ENCODE measurements at places on chromosomes 16 and 17. TPM values are rescaled to one million over a fixed set of nuclear protein-coding genes. Genes with fewer than 3 reads are reported as not detected.

DNA sequence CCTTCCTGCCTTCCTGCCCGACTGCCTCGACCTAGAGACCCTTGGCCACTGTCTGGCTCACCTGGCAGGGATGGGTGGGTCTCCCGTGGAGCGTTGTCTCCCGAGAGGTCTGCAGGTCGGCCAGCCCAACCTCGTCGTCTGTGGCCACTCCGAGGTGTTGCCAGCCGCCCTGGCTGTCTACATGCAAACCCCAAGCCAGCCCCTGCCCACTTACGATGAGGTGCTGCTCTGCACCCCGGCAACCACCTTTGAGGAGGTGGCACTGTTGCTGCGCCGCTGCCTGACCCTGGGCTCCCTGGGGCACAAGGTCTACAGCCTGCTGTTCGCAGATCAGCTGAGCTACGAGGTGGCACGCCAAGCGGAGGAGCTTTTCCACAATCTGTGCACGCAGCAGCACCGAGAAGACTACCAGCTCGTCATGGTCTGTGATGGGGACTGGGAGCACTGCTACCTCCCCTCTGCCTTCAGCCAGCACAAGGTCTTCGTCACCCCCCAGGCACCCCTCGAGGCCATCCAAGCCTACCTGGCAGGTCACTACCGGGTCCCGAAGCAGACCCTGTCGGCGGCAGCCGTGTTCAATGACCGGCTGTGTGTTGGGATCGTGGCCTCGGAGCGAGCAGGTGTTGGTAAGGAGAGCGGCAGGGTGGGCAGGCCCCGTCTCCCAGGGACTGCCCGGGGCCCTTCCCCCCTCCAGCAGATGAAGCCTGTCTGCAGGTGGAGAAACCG, 75.1 kb upstream of the ENDOV start:
- H3K27ac ChIP-seq: no peak overlapping the region
- no peaks in the 10 kb centered on the region for H3K4me1 ChIP-seq
- H3K36me3 ChIP-seq: peaks cover 75% of the 10 kb centered on the region
- no peak for DNase-seq

GRCh38 chr17:79746889-79747507, 16.3 kb downstream of the ENPP7 start:
- H3K36me3 ChIP-seq: no peaks in the 10 kb centered on the region
- peaks cover 6% of the 10 kb centered on the region for H3K27me3 ChIP-seq
- H3K4me3 ChIP-seq: no peak overlapping the region
- H3K27ac ChIP-seq: no peak overlapping the region

DNA sequence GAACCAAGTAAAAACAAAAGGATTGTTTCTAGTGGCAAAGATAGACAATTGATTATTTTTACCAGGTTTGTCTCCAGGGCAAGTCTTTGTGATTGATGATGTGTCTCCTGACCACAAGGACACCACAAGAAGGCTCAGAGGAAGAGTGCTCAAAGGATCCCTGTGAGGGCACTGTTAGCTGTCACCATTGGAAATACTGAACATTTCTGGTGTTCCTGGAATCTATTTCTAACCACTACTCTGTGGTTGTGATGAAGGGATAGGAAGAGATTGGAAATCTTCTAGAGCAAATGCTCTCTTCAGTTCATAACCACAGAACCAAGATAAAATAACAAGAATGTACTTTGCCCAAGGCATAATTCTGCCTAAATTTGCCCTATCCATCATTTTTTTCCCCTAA, 15.3 kb downstream of the RNF43 start:
- H3K36me3 ChIP-seq: peaks cover 4% of the 10 kb centered on the region
- no peak overlapping the region for H3K27ac ChIP-seq
- no peak overlapping the region for H3K4me3 ChIP-seq

- no peaks in the 10 kb centered on the region for H3K27me3 ChIP-seq
- no peak for DNase-seq
- no peak overlapping the region for H3K27ac ChIP-seq
- H3K36me3 ChIP-seq: no peaks in the 10 kb centered on the region
- no peaks in the 10 kb centered on the region for H3K4me1 ChIP-seq
- H3K4me3 ChIP-seq: no peak overlapping the region
Observed at GRCh38 chr16:68379472-68380347, 68.6 kb downstream of the SMPD3 start.

- no peak overlapping the region for H3K4me3 ChIP-seq
- no peak overlapping the region for H3K27ac ChIP-seq
- DNase-seq: no peak
- H3K27me3 ChIP-seq: no peaks in the 10 kb centered on the region
- H3K4me1 ChIP-seq: no peaks in the 10 kb centered on the region
Observed at GRCh38 chr16:24372824-24373223, 116.7 kb downstream of the CACNG3 start.

DNA sequence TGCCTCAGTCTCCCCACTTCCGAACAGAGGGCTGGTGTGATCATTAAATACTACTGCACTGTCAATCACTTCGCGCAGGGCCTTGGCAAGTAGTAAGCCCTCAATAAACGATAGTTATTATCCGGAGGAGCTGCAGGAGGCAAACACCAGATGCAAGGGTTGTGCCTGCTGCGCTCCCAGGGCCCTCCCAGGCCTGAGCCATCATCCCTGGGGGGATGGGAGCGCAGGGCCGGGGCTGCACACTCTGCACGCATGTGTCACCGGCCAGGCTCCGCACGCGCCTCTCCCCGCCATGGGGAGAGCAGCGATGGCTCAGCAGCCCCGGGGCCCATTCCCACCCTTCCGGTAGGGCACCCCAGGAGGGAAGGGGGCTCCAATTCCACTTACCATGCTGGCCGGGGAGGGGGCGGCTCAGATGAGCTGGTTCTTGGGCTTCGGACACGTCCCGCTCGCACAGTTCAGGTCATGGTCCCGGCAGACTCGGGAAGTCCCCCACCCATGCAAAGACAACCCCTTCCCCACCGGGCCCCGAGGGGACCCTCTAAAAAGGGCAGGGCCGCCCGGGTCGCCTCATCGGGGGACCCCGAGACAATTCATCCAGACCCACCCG, 681 bp downstream of the XPO6 start:
- H3K27me3 ChIP-seq: no peaks in the 10 kb centered on the region
- peaks cover 1% of the 10 kb centered on the region for H3K36me3 ChIP-seq

GRCh38 chr17:16935786-16936185, 36.1 kb downstream of the TNFRSF13B start:
- H3K4me1 ChIP-seq: no peaks in the 10 kb centered on the region
- H3K36me3 ChIP-seq: no peaks in the 10 kb centered on the region
- no peak overlapping the region for H3K27ac ChIP-seq
- peaks cover 2% of the 10 kb centered on the region for H3K27me3 ChIP-seq

DNA sequence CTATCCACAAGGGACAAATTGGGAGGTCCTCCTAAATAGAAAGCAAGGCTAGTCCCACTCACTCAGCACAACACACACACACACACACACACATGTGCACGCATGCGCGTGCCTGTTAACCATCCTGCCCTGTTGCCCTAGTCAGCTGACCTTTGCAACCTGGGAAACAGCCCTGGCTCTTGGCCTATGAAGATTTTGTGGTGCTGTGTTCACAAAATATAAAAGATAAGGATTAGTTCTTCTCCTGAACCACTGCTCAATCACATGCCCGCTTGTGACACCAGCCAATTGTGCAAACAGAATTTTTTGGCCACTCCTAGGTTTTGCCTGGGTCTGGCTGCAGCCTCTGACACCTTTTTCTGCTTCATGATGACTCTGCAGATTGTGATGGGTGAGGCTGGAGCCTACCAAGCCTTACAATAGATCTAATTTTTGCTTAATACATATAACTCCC, 3.3 kb upstream of the CES1 start:
- no peak overlapping the region for H3K4me3 ChIP-seq
- H3K27me3 ChIP-seq: no peaks in the 10 kb centered on the region
- peaks cover 12% of the 10 kb centered on the region for H3K4me1 ChIP-seq
- no peaks in the 10 kb centered on the region for H3K36me3 ChIP-seq

DNA sequence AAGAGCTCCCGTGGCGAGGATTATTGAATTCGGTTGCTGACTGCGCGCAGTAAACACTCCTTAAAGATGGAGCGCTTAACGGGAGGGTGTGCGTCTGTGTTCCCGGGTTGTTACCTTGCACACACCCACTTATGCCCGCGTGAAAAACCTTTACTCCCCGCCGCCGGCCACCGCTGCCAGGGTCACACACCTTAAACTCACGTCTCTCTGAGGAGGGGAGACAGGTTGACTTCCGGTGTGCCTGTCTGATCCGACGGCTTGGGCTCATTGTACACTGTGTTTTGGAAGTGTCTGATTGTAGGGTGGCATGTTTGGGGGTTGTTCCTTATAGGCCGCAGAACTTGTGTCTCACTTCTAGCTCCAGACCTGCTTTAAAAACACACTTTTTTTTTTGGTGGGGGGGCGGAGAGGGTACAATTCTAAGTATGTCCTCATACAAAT, 66.8 kb downstream of the KPNA2 start:
- no peaks in the 10 kb centered on the region for H3K36me3 ChIP-seq
- H3K27ac ChIP-seq: peak overlapping the region; percentile 88
- peak; percentile 39 for DNase-seq
- no peaks in the 10 kb centered on the region for H3K27me3 ChIP-seq

DNA sequence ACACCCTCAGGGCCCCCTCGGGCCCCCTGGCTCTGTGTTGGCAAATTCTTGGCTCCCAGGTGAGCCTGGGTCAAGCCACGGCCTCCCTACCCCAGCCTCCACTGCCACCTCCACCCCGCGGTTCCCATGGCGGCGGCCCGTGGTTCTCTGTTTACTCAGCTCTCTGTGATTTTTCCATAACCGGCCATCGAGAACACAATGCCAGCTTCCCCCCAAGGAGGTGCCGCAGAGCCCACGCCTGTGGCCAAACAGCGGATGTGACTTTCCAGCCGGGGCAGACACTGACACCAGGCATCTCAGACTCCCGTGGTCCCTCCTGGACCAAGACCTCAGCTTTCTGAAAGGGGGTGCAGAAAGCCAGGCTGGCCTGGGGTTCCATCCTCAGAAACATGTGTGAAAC, 21.6 kb upstream of the ATP2A3 start:
- H3K4me1 ChIP-seq: peaks cover 8% of the 10 kb centered on the region
- no peak overlapping the region for H3K4me3 ChIP-seq
- no peak overlapping the region for H3K27ac ChIP-seq
- H3K36me3 ChIP-seq: no peaks in the 10 kb centered on the region
- DNase-seq: no peak

DNA sequence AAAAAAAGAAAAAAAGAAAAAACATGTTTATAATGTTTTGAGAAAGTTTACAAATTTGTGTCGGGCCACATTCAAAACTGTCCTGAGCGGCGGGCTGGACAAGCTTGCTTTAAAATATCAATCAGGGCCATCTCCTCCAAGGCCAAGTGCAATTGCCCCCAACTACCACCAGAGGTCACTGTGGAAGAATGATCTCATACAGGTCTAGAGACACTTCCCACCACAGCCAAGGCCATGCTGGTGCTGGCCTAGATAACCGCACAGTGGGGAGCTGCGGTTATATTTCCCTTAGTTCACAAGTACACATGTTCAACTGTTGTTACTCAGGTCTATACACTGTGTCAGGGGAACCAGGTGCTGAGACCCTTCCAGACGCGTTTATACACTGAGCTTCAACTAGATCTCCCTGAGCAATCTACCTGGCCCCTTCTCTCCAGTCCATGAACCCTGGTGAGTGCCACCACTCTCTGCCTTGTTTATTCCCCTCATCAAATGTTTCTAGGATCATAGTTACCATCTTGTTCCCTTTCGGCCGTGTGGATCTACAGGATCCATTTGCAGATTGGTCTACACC, 83.8 kb upstream of the CCL2 start:
- peak; percentile 54 for DNase-seq
- no peak overlapping the region for H3K27ac ChIP-seq
- H3K36me3 ChIP-seq: no peaks in the 10 kb centered on the region
- no peaks in the 10 kb centered on the region for H3K27me3 ChIP-seq

DNA sequence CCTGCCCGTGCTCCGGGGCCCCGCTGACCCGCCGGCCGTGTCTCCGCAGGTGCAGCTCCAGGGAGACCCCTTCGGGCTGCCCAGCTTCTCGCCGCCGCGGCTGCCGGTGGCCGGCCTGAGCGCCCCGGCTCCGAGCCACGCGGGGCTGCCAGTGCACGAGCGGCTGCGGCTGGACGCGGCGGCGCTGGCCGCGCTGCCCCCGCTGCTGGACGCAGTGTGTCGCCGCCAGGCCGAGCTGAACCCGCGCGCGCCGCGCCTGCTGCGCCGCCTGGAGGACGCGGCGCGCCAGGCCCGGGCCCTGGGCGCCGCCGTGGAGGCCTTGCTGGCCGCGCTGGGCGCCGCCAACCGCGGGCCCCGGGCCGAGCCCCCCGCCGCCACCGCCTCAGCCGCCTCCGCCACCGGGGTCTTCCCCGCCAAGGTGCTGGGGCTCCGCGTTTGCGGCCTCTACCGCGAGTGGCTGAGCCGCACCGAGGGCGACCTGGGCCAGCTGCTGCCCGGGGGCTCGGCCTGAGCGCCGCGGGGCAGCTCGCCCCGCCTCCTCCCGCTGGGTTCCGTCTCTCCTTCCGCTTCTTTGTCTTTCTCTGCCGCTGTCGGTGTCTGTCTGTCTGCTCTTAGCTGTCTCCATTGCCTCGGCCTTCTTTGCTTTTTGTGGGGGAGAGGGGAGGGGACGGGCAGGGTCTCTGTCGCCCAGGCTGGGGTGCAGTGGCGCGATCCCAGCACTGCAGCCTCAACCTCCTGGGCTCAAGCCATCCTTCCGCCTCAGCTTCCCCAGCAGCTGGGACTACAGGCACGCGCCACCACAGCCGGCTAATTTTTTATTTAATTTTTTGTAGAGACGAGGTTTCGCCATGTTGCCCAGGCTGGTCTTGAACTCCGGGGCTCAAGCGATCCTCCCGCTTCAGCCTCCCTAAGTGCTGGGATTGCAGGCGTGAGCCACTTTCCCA, 5.9 kb downstream of the CTF1 start:
- no peaks in the 10 kb centered on the region for H3K36me3 ChIP-seq
- peak overlapping the region; percentile 83 for H3K27ac ChIP-seq

- H3K27ac ChIP-seq: peak overlapping the region; percentile 61
- H3K27me3 ChIP-seq: no peaks in the 10 kb centered on the region
- DNase-seq: no peak
- peaks cover 15% of the 10 kb centered on the region for H3K4me1 ChIP-seq
- H3K36me3 ChIP-seq: peaks cover 5% of the 10 kb centered on the region
- no peak overlapping the region for H3K4me3 ChIP-seq
Observed at GRCh38 chr17:77404812-77405581, 264.2 kb downstream of the SEC14L1 start.

DNA sequence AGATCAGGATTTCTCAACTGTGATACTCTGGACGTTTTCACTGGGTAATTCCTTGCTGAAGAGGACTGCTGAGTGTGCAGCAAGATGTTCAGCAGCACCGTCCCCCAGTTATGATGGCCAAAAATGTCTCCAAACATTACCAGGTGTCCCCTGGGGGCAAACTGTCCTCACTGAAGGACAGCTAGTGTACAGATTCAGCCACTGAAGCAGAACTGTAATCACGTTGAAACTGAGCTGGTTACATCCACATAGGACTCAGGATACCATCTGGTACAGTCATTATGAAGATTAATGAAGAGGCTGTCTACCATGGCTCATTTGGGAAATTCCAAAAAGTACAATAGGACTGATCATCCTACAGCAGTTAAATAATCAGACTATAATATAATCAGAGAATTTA, 43.3 kb upstream of the GINS3 start:
- no peak for DNase-seq
- H3K36me3 ChIP-seq: no peaks in the 10 kb centered on the region
- H3K27me3 ChIP-seq: peaks cover 3% of the 10 kb centered on the region
- H3K27ac ChIP-seq: no peak overlapping the region
- no peak overlapping the region for H3K4me3 ChIP-seq

CES4A gene
- total RNA-seq: 1.6 TPM

CDC6 gene
- 16.5 TPM for total RNA-seq

CD300LG gene
- 0.17 TPM for total RNA-seq

CNTNAP4 gene
- 0.09 TPM for total RNA-seq

FOXC2 gene
- 0.09 TPM for total RNA-seq

FAM20A gene
- total RNA-seq: 72.0 TPM

SLC5A11 gene
- 4.1 TPM for total RNA-seq

COX10 gene
- 15.1 TPM for total RNA-seq

WFIKKN2 gene
- total RNA-seq: not detected

ITGB3 gene
- total RNA-seq: 4.8 TPM

TLCD3B gene
- 0.65 TPM for total RNA-seq

CACNG5 gene
- not detected for total RNA-seq
